ENCODE measurements at places on chromosomes 13 and 19.
A peak's percentile ranks its signal among the peaks of the same experiment; 100 is the strongest.

- DNase-seq, result no peak
Measured at GRCh38 chr19:50932018-50932689, 20.7 kb downstream of the KLK5 start.

DNA sequence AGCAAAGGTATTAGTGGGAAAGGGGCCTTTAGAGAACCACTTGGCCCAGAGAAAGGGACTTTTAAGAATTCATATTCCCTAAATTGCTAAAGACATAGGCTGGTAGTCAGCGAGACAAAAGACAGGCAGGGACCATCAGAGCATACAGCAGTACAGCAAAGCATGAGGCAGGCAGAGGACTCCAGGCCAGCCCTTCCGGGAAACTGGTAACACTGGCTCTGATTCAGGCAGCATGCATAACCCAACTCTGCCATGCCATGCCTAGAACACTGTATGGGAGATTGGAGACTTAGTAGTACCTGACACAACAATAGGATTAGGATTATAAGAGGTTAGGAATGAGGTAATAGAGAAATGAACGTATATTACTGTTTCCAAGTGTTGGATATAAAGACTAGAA, 34.9 kb downstream of the CAB39L start:
- DNase-seq, result no peak

- DNase-seq, result no peak
Measured at GRCh38 chr19:33320636-33321035, 18.3 kb upstream of the CEBPA start.

GRCh38 chr13:104314926-104315535, 1248.8 kb upstream of the SLC10A2 start:
- no peak for DNase-seq

DNA sequence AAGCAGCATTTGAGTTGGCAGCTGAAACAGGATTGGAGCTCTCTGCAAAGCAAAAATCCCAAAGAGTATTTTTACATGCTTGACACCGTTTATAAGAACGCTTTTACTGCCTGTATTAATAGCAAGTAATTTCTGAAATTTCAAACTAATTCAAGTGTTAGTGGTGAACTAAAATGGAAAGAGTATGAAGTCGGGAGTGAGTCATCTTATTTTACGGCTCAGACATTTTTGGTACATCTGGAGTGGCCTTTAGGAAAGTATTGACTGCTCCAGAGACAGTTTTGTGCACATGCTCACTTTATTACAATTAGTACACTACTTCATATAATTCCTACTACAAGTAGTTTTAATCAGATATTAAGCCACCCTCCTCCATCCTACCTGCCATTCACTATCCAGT, 167.4 kb downstream of the SLITRK6 start:
- no peak for DNase-seq

DNA sequence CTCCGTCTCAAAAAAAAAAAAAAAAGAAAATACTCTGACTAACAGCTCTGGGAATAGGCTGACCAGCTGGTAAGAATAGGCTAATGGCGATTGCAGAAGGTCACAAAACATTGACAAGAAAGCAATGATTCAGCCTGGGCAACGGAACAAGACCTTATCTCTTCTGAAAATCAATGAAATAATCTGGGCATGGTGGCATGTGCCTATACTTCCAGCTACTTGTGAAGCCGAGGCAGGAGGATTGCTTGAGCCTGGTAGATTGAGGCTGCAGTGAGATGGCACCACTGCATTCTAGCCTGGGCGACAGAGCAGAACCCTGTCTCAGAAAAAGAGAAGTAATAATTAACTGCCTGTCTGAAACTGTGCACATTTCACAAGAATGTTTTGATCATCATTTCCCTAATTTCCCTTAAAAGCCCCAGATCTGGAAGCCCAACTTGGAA, 18.8 kb upstream of the MTRF1 start:
- no peak for DNase-seq

DNA sequence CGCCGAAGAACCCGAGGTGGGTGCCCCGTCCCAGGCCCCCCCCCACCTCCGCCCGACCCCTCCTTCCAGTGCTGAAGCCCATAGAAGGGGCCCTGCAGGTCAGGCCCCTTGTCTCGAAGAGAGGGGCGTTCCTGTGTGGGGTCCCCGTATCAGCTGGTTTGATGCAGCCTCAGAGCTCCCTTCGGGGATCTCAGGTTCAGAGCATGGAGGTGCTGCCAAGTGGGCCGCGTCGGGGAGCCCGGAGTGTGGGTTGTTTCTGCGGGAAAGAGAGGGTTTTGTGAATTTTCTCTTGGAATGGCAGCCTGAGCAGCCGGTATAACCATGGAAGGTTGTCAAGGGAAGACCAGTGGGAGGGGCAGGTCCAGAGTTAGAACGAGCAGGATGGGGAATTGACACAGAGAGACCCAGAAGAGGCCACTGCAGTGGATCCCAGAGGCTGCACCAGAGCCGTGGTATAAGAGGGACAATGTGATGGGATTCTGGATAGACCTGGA, 384 bp downstream of the TRAPPC2B start:
- DNase-seq, result no peak

- DNase-seq, result no peak
Measured at GRCh38 chr13:29718694-29719093, 123.2 kb upstream of the SLC7A1 start.

DNA sequence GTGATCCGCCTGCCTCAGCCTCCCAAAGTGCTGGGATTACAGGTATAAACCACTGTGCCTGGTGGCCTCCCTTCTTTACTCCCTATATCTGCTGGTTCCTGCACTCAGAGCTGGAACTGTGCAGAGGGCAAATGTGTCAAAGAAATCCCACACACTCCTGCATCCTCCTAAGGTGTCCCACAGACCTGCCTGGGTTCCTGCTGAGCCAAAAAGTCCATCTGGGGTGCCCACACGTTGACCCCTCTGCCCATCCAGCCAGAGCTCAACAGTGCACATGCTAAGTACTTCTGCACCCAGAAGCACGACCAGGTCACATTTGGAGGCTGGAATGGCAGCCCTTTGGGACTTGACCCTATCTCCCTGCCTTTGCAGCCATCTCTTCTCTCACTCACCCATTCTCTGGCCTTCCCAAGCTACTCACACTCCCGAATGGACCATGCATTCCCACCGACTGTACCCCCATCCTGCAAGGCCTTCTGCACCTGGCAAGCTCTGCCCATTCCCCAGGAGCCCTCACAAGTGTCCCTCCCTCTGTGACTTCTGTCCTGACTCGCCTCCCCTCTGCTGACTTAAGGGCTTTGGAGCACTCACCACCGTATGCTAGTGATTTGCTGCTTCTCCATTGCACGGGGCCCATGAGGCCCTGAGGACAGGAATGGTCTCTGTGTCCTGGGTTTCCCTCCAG, 152.1 kb downstream of the KCTD15 start:
- DNase-seq, result no peak

DNA sequence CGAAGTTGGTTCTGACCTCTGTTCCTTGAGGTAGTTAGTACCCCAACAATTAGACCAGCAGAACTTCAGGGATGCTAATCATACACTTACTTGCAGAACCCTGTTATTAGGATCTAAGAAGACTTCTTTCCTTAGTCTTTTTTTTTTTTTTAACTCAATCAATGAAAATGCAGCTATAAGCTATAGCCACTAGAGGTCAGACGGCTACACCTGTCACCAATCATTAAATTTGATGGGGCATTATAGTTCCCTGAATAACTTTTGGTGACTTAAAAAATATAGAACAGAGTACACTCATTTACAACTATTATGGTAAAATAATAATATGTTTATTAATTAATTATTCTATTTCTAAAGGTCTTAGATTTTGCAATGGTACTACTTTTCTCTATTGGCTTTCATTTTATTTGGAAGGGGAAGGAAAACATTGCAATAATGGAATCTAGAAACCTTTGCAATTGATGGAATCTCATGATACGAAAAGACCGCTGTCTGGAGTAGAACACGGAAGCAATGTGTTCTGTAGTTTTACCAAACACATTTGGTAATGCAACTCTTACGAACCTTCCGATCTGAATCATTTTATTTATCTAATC, 483.2 kb downstream of the DIAPH3 start:
- DNase-seq, result no peak

DNA sequence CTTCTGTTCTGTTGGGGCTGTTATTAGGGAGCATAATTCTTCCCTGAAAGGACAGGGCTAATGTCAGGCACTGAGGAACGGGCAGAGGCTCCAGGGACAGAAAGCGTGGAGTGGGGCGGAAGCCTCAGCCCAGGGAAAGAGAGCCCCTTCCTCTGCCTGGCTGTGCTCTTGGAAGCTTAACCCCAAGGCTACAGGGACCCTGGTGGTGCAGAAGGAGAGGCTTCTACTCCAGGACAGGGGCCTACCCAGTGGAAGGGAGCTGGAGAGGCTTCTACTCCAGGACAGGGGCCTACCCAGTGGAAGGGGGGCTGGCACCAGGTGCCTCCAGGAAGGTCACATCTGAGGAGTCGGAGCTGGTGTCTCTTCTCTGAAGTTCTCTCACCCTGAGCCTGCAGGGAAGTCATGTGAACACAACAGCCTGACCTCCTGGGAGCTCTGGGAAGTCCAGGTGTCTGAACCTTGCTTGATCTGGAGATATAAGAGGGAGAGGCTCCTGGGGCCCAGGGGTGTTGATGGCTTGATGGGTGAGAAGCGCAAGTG, 159.5 kb upstream of the SOX1 start:
- no peak for DNase-seq

DNA sequence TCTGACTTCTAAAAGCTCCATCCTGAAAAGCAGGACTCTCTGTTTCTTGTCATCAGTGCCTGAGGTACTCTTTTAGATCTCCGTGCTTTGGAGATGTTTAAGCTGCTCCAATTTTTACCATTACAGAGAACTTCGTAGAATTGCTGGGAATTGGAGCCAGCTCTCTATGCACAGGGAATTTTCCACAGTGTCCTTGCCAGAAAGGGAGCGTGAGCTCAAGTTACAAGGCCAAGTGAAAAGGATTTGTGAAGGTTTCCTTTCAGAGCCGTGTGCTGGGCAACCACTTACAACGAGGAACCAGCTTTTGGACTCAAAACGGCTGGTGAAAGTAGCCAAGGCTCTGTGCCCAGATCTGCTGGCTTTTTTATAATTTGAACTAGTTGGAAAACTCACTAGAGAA, 82.6 kb downstream of the NUFIP1 start:
- DNase-seq, result no peak

GRCh38 chr19:39110263-39110967, 15.2 kb upstream of the PAK4 start:
- peak; percentile 80 for DNase-seq

DNA sequence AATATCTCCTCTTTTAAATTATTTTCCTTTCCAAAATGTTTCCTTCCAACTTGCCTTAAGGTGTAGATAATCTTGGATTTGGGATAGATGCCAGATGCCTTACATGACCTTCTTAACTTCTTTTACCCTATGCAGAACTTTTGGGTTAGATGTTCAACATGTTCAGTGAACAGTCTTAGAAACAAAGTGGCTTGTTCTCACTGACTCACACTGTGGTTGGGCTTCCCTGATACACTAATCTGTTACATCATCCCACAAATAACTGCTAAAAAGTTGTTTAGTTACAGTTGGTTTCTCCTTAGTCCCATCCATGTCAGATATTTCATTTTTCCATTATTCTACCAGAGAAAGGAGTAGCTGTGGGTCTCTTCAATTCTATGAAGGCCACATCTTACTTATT, 2638.2 kb downstream of the PCDH9 start:
- DNase-seq, result no peak

GRCh38 chr13:103004661-103005345, 61.4 kb downstream of the SLC10A2 start:
- no peak for DNase-seq

- peak; percentile 9 for DNase-seq
Measured at GRCh38 chr13:87274209-87274819, 396.9 kb upstream of the SLITRK5 start.

GRCh38 chr13:109672545-109672944, 113.8 kb downstream of the IRS2 start:
- no peak for DNase-seq

DNA sequence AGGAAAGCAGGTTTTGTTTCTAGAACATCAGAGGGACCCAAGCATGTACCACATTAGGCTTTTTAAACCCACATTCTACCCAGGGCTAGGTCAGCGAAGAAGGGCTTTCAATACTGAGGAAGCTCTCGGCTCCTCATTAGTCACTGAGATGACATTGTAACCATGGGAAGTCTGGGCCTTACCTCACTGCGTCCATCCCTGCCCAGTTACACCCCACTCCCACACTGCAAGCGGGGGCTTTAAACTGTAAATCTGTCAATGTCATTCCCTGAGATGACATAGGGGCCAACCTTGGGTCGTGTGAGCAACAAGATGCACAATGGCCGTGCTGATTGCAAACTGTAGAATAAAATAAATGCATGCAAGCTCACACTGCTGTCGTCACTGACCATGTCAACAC, 21.7 kb upstream of the TFDP1 start:
- no peak for DNase-seq

- peak; percentile 39 for DNase-seq
Measured at GRCh38 chr19:2123682-2124387, 27.1 kb downstream of the IZUMO4 start.

- DNase-seq, result no peak
Measured at GRCh38 chr13:92303428-92303827, 905.0 kb downstream of the GPC5 start.

- DNase-seq, result peak; percentile 83
Measured at GRCh38 chr19:7348587-7349230, at the start of gene ARHGEF18. ARHGEF18 (plus strand) TSS chr19:7348937; CDS start chr19:7362891, 13,954 bp downstream.

- no peak for DNase-seq
Measured at GRCh38 chr13:38990693-38991092, at the start of gene STOML3. STOML3 (minus strand) TSS chr13:38990831; CDS start chr13:38990721, 110 bp downstream.

DNA sequence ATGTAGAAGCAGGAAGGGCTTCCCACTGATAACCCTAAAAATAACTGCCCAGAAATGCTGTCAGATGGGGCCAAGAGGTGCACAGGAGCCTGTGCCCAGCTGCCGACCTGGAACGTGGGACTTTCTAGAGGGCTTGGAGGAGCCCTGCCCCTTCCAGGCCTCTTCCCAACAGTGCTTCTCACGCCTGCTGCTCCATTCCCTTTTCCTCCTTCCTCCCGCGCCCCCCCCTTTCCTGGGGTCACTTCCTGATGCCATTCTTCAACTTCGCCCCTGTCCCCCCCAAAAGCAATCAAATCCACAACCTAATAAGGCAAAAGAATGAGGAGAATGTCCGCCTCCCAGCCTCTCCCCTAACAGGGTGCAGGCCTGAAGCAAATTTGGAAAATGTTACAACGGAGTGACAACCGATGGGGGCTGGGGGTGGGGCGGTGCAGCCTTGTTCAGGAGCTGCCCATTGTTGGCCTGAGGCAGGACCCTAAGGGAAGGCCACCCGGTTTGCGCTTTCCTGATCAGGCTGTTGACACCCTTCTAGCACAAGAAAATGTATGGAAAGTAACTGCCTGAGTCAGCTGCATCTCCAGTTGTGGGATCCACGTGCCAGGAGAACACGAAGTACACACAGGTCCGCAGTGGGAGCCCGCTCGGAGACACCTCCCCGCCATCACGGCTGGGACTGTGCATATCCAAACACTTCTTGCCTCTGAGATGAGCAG, 18.7 kb downstream of the ACTN4 start:
- no peak for DNase-seq
